ENCODE measurements at places on chromosomes 3 and 15.

DNA sequence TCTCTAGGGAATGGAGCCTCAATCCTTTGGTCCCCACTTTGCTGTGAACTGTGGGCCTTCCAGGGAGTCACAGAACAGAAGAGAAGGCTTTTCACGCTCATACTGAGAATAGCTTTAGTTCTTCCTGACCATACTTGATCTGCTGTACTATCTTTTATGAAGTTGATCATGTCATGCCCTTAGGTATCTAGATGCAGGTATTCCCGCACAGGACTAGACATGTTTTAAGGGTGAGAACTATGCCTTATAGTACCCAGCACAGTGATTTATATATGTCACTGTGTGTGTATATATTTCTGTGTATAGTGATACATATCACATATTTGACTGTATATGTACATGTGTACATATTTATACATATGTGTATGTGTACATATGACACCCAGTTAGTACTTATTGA is 358.4 kb upstream of the SEMA6D start:
- no peak for DNase-seq

DNA sequence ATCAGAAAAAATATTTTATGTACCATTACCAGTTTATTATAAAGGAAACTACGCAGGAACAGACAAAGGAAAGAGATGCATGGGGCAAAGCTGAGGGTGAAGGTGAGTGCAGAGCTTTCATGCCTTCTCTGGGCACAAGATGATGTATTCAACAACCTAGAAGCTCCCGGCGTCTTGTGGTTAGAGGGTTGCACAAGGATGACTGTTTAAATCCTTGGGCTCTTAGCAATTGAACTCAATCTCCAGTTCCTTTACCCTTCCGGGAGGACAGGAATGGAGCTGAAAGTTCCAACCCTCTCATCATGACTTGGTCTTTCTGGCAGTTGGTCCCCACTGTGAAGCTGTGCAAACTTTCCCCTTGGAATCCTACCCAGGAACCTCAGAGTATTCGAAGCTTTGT is 542.0 kb downstream of the EPHA3 start:
- no peak for DNase-seq

DNA sequence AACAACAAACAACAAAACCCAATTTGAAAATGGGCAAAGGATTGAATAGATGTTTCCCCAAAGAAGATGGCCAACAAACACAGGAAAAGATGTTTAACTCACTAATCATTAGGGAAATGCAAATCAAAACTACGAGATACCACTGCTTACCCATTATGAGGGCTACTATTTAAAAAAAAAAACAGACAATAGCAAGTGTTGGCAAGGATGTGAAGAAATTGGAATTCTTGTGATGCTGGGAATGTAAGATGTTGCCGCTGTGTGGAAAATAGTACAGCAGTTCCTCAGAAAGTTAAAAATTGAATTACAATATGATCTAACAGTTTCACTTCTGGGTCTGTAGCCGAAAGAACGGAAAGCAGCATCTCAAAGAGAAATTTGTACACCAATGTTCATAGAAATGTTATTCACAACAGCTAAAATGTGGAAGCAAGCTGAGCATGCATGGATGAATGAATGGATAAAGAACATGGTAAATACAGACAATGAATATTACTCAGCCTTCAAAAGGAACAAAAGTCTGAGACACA is 121.9 kb downstream of the CHSY1 start:
- no peak for DNase-seq

DNA sequence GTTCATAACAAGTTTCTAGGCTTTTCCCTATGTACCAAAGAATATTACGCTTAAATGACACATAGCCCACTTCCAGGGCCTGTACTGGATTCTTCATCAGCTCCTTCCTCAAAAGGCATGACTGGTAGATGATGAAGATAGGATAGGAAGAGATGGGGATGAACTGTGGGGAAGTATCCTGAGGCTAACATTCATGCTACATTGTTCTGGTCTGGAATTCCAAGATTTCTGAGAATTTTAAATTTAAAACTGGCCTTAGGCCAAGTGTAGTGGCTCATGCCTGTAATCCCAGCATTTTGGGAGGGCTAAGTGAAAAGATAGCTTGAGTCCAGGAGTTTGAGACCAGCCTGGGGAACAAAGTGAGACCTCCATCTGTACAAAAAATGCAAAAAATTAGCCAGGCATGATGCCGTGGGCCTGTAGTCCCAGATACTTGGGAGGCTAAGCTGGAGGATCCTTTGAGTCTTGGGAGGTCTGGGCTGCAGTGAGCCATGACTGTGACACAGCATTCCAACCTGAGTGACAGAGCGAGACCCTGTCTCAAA is 160.1 kb upstream of the PLAAT1 start:
- no peak for DNase-seq

DNA sequence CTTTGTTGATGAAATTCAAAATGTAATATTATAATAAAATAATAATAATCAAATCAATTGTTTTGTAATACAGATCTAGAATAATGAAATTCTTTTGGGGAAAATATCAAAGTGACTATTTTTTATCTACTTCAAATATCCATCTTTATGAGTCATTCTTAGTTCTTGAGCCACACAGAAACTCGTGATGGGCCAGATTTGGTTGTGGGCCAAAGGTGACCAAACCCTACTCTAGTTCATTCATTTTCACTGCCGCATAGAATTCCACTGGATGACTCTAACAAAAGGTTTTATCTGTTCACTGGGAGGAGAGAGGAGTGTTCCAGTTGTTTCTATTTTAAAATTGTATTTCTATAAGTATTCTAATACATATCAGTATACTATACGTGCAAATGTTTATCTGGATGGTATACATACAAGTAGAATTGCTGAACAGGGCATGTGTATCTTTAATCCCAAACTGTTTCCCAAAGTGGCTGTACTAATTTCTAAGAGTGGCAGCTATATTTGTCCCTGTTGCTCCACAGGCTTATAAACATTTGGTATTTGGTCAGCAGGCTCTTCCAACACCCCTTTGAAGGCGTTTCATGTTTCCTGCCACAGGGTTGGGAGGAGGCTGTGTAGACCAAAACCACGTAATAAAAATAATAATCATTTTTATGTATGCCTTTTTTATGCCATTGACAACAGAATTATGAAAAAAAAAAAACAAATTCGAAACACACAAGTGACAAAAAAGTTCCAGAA is 7.3 kb upstream of the RTP3 start:
- DNase-seq: no peak

- no peak for DNase-seq
These were observed 264.4 kb downstream of the OCA2 start for GRCh38 chr15:27834684-27835083.

- DNase-seq: no peak
These were observed 39.5 kb downstream of the ISL2 start for GRCh38 chr15:76376029-76376428.

GRCh38 chr3:153069598-153070510 is 92.2 kb upstream of the RAP2B start:
- DNase-seq: peak; percentile 43

DNA sequence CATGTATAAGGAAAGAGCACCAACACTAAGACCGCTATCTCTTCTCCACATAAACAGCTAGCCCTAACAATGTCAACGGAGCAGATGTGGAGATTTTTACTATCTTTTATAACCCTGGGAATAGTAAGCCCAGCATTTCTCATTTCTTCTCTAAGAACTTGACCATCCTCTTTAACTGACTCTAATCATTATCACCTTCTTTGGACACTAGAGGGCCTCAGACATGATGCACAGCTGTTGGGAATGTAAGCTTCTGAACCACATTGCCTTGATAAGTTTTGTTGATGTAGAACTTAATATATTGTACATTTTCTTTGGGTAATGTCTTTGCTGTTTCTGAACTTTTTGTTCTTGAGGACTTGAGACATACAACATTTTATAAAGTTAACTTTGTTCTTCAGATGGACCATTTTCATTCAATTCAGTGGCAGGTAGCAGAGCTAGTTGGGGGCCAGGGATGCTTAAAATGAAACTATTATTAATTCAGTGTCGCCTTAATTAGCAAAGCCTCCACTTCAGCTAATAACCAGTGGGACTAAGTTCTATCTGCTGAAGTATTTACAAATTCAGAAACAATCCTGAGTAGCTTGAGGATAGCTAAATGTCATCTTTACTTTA is 9.6 kb upstream of the TAGLN3 start:
- peak; percentile 82 for DNase-seq

DNA sequence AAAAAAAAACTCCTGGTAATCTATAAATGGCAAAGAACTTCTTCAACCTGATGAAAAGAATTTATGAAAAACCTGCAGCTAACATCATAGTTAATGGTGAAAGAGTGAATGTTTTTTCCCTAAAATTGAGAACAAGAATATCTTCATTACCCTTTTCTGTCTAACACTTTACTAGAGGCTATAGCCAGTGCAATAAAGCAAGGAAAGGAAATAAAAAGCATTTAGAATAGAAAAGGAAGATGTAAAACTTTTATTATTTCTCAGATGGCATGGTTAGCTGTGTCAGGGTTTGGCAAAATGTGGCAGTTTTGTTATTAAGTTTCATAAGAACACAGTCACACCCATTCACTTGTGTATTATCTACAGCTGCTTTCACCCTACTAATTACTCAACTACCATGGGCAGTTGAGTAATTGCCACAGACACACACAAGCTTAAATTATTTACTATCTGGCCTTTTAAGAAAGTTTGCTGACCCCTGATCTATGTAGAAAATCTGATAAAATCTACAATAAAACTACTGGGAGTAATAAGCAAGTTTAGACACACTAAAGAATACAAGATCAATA is 465.1 kb downstream of the MAGI1 start:
- DNase-seq: no peak

DNA sequence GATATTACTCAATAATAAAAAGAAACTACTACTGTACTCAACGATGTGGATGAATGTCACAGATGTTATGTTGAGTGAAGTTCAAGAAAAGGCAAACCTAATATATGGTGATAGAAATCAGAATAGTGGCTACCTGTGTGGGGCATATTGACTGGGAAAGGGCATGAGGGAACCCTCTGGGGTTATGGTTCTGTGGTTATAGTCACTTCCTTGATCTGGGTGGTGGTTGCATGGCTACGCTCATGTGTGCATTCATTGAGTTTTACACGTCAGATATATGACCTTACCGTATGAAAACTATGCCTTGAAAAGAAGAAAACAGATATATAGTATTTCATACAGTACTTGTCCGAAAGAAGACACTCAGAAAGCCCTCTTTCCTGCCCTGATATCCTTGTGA is 331.0 kb upstream of the LRRFIP2 start:
- DNase-seq: no peak

DNA sequence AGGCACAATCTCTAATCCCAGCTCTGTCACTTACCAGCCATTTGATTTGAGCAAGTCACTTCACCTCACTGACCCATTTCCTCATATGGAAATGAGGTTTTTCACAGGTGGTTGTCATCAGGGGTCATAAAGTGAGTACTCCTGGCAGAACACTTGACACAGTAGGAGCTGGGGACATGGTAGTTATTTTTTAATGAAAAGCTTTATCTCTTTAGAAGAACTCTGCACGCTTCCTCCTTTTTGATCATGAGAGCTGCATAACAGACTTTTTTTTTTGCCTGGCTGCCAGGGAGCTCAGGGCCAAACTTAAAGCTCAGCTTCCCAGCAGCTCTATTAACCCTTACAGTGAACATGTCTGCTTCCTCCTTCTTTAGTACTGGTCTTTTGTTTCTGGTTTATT is 8.4 kb downstream of the VWA5B2 start:
- DNase-seq: no peak

GRCh38 chr15:73593304-73594074 is 39.7 kb downstream of the NPTN start:
- DNase-seq: no peak

DNA sequence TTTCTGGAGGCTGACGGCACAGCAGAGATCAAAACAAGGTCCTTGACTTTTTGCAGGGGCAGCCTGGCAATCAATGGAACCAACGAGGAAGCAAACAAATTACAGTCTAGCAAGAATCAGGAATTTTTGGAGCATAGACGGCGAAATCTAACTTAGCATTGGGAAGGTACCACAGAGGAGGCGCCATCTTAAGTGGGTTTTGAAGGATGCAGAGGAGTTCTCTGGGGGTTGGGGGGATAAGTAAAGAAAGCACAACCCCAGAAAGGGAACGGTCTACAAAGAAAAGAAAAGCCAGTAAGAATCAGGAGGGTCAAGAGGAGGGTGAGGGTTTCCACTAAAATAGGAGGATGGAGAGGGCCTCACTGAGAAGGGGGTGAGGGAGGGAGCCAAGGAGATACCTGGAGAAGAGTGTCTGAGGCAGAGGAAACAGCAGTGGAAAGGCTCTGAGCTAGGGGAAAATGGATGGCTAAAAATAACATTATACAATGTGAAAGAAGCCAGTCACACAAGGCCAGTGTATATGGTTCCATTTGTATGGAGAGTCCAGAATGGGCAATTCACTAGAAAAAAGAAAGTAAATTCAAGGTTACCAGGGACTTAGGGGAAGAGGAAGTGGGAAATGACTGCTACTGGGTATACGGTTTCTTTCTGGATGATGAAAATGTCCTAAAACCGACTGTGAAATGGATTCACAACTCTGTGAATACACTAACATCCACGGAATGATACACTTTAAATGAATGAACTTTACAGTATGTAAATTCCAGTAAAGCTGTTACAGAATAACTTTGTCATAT is 25.2 kb upstream of the IQSEC1 start:
- DNase-seq: no peak

GRCh38 chr3:143137435-143138036 is 18.0 kb downstream of the CHST2 start:
- DNase-seq: no peak
